Bone marrow (tissue), 2 donors: ENCODE measurements at places on chromosomes 7 and 10.

- no peak for DNase-seq
Observed at GRCh38 chr10:29285624-29286051, 3.2 kb upstream of the LYZL1 start.

GRCh38 chr10:53314876-53315275 lies 542.3 kb upstream of the MBL2 start:
- DNase-seq = no peak

DNA sequence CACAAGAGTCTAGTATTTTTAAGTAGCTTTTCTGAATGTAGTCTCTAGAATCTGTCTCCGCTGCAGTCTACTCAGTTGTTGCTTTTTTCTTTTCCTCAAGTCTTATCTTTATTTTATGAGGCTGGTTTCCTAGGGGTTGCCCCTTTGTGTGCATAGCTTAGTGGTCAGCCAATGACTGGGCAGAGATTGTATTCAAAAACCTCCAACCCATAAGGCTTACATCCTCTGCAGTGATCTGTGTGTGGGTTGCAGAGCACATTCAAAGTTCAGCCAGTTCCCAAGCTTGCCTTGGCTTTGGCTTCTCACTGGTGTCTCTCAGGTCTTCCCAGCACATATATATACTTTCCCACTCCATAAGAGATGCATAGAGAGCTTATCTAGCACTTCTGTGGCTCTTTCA lies 160.0 kb upstream of the TCF7L2 start:
- DNase-seq = no peak

DNA sequence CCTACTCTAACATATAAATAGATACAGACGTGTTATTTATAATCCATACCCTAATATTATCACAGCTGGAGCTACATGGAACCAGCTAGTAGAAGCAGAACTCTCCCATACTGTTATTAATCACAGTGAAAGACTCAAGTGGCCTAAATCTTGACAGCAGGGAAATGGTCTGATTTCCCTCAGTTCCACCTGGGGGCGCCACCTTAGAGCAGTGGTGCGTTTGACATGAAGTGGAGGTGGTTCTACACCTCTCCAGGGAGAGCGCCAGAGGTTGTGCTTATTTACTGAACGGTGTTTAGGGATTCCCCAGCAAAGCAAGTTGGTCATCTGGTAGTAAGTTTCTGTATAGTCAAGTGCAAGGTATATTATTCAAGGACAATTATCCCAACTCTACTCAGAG lies 17.6 kb downstream of the DNTT start:
- no peak for DNase-seq

DNA sequence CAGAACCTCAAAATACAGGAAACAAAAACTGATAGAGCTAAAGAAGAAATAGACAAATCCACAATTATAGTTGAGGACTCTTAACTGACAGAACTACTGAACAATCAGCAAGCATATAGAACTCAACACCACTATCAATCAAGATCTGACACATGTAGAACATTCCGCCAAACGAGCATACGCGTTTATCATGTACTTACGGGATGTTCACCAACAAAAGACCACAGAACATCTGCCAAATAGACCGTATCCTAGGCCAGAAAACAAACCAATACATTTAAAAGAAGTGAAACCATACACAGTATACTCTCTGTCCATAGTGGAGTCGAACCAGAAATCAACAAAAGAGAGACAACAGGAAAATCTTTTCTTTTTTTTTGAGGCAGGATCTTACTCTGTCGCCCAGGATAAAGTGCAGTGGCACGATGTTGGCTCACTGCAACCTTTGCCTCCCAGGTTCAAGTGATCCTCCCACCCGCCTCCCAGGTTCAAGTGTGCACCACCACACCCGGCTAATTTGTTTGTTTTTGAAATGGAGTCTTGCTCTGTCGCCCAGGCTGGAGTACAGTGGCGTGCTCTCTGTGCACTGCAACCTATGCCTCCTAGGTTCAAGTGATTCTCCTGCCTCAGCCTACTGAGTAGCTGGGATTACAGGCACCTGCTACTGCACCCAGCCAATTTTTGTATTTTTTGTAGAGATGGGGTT lies 5.1 kb downstream of the GNA12 start:
- peak; percentile 52 for DNase-seq

- DNase-seq = no peak
Observed at GRCh38 chr7:7664291-7664690, 23.7 kb downstream of the UMAD1 start.

DNA sequence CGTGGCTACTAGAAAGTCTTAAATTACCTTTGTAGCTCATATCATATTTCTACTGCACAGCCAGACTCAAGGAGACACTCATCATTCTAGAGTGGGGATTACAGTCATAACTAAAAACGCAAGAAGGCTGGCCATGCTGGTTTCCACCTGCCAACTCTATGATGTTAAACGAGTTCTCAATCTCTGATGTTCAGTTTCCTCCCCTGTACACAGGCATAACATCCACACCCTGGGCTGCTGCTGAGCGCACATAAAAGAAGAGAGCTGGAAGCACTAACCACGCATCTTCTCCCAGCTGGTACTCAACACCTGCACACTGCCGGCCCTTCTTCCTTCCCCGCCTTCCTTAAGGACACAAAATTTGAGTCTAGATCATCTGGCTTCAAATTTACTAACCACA lies 60.5 kb downstream of the SORBS1 start:
- no peak for DNase-seq

- DNase-seq = no peak
Observed at GRCh38 chr10:30373596-30374327, 24.7 kb upstream of the MTPAP start.

DNA sequence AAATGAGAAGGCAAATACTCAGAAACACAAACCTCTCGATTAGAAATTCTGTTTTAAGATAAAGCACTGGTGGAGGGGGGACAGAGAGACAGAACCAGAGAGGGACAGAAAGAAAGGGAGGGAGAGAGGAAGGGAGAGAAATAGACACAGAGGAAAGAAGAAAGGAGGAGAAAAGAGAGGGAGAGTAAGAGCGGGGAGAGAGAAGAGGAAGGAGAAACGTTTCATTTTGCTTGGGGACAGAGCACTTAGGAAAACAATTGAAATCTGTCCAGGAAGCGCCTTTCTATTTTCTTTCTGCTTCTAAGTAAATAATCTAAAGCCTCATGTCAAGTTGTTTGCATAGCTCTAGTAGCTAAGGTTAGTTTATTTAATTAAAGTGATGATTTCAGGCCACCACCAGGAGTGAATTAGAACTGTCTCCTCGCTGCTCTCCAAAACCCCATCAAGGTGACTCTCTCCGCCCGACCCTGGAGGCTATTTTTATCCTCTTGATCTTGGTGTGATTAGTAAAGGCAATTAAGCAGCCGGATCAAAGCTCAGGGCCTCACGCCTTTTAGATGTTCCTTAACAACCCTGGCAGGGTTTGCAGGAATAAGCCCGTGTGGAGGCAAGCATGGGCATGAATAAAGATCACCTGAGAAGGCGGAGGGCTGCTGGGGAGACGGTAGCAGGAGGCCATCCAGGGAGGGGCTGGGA lies 73.4 kb upstream of the INSIG1 start:
- DNase-seq = no peak

GRCh38 chr10:43128958-43129706 lies 9.1 kb upstream of the CSGALNACT2 start:
- DNase-seq = no peak

DNA sequence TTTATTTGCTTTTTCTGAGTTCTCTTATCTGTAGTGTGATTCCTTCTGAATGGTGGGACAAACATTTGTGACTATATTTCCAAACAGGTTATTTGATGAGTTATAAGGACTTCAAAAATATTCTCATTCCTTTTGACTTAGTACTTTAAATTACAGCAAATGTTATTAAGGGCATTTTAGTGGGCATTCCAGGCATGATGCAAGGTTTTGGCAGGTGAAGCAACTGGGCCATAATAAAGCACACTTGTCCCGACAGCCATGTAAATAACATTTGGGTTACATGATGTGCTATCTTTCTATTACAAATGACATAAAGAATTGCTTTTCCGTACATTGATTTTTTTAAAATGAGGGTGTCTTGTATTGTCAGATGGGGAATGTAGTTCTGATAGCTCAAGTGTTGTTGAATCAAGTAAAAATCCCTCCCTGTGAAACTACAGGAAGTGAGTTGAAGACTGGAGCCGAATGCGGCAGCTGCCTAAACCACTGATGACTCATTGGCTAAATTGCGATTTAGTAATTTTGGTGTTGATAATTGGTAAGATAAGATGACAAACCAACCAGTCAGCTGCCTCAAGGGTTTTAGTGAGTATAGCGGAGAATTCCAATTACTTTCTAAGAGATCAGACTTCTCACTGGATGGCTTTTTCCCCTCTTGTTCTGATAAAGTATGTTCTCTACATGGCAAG lies 231.3 kb upstream of the NPY start:
- no peak for DNase-seq

GRCh38 chr7:71112436-71112835 lies 19.5 kb upstream of the GALNT17 start:
- DNase-seq = no peak

DNA sequence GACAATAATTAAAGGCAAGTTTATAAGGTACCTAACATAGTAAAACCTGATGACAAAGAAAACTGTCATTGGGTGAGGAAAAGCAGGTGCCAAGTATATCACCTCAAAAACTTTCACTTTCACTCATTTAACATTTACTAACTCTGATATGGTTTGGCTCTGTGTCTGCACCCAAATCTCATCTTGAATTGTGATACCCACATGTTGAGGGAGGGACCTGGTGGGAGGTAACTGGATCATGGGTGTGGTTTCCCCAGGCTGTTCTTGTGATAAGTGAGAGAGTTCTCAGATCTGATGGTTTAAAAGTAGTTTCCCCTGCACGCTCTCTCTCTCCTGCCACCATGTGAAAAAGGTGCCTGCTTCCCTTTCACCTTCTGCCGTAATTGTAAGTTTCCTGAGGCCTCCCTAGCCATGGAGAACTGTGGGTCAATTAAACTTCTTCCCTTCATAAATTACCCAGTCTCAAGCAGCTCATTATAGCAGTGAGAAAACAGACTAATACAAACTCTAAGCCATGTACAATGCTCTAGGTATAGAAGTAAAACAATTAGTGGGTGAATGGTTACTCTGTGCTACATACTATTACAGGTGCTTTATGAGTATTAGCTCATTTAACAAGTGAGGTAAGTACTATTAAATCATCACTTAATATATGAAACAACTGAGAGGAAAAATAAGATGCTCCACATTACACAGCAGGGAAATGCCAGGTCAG lies 199.0 kb downstream of the CHCHD3 start:
- no peak for DNase-seq

- DNase-seq = no peak
Observed at GRCh38 chr10:78321500-78321899, 287.8 kb downstream of the RPS24 start.

GRCh38 chr10:110994406-110995086 lies 75.1 kb downstream of the SHOC2 start:
- no peak for DNase-seq

DNA sequence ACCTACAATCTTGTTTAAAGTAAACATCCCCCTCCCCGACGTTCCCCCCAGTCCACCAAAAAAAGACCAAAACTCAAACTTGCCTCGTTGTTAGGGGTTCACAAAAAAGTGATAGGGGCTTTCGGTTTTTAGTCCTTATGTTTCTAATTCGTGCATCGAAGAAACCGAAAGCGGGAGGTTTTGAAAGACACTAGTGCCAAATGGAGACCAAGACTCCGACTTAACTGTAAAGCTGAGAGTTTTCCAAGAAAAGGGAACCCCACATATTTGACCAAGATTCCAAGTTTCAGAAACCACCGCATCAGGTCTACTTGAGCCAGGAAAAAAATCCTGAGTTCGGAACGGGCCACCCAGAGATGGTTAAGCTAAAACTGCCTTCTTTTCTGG lies 534 bp downstream of the PSMA2 start:
- no peak for DNase-seq
